ENCODE measurements at places on chromosomes 6 and 20. TPM values are rescaled to one million over a fixed set of nuclear protein-coding genes. Genes with fewer than 3 reads are reported as not detected.

DNA sequence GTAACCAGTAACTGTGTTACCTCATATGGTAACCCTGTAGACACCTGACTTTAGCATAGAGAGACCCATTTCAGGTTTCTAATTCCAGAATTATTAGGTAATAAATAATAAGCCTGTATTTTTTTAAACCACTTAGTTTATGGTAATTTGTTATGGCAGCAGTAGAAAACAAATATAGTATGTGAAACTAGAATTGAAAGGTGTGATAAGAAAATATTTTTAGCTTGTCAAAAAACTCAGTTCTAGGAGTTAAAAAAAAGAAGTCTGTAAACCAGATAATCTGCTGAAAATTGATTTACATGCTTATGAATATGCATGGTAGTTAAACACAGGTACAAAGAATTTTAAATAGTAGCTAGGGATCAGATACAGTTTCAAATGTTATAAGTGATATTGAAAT is 695.0 kb upstream of the GJE1 start:
- no peak overlapping the region for H3K27ac ChIP-seq
- no peaks in the 10 kb centered on the region for H3K36me3 ChIP-seq
- no peaks in the 10 kb centered on the region for H3K27me3 ChIP-seq
- no peak for DNase-seq
- no peaks in the 10 kb centered on the region for H3K4me1 ChIP-seq

GRCh38 chr6:14170128-14170527 is 52.6 kb downstream of the CD83 start:
- H3K4me1 ChIP-seq, result no peaks in the 10 kb centered on the region
- DNase-seq, result no peak
- no peaks in the 10 kb centered on the region for H3K36me3 ChIP-seq
- no peaks in the 10 kb centered on the region for H3K27me3 ChIP-seq
- no peak overlapping the region for H3K4me3 ChIP-seq

- no peaks in the 10 kb centered on the region for H3K4me1 ChIP-seq
- peak overlapping the region; percentile 55 for H3K4me3 ChIP-seq
- H3K27me3 ChIP-seq, result peaks cover 12% of the 10 kb centered on the region
Measured at GRCh38 chr6:168441434-168442391, 729 bp downstream of the SMOC2 start.

DNA sequence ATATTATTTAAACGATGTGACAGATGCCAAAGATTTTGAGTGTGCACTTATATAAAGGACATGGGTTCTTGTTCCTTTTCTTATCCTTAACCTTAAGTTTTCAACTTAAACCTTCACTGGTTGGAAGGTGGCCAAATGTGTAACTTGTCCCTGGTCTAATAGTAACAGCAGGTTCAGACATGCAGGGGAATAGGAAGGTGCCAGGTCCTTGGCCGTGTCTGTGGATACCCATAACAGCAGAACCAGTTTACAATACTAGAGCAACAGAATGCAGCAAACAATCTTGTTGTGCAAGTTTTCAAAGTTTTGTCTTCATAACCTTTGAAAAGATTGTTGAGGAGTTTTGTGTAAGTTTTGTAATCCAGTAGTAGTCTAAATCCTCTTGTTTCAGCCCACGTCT is 4.4 kb downstream of the MYB start:
- peaks cover 2% of the 10 kb centered on the region for H3K36me3 ChIP-seq
- no peak for DNase-seq
- no peak overlapping the region for H3K4me3 ChIP-seq
- H3K27ac ChIP-seq, result no peak overlapping the region
- peaks cover 33% of the 10 kb centered on the region for H3K4me1 ChIP-seq
- H3K27me3 ChIP-seq, result peaks cover 51% of the 10 kb centered on the region

GRCh38 chr6:30260036-30260504 is 46.9 kb upstream of the TRIM26 start:
- DNase-seq, result no peak
- no peaks in the 10 kb centered on the region for H3K36me3 ChIP-seq
- H3K4me1 ChIP-seq, result no peaks in the 10 kb centered on the region
- H3K4me3 ChIP-seq, result peak overlapping the region; percentile 96

GRCh38 chr20:47126709-47127108 is 229.8 kb downstream of the ZMYND8 start:
- no peaks in the 10 kb centered on the region for H3K4me1 ChIP-seq
- H3K36me3 ChIP-seq, result no peaks in the 10 kb centered on the region
- H3K4me3 ChIP-seq, result no peak overlapping the region
- no peak for DNase-seq

GRCh38 chr20:36402708-36403107 is 96.6 kb downstream of the DLGAP4 start:
- H3K27ac ChIP-seq, result no peak overlapping the region
- H3K27me3 ChIP-seq, result no peaks in the 10 kb centered on the region
- H3K4me3 ChIP-seq, result no peak overlapping the region
- no peaks in the 10 kb centered on the region for H3K36me3 ChIP-seq
- no peaks in the 10 kb centered on the region for H3K4me1 ChIP-seq

DNA sequence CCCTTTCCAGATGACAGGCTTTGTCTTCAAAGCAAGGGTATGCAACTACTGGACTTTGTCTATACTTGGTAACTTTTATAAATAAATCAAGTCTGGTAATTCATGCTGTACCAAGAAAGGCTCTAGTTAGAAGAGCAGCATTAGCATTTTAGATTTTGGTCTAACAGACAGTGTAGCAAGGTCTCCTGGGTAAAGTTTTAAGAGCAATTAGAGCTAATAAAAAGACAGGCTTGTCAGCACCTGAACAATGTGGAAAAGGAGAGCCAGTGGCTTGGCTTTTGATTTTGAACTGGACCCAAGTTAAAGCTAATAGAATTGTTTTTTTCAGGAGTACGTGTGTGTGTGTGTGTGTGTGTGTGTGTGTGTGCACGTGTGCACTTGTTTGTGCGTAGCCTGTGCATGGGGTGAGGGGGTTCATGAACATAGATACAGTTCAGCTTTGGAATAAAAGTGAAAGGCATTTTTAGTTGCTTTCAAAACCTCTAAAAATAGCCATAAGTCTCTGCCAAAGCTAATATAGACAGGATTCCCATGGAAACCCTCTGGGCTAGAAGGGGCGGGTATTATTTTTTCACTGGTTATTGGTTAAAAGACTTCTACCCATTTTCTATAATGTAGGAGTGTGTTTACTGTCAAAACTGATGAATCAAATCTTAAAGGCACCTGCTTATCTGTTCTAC is 138.4 kb downstream of the KCNQ5 start:
- H3K36me3 ChIP-seq, result no peaks in the 10 kb centered on the region
- H3K4me1 ChIP-seq, result peaks cover 65% of the 10 kb centered on the region
- H3K27me3 ChIP-seq, result no peaks in the 10 kb centered on the region

DNA sequence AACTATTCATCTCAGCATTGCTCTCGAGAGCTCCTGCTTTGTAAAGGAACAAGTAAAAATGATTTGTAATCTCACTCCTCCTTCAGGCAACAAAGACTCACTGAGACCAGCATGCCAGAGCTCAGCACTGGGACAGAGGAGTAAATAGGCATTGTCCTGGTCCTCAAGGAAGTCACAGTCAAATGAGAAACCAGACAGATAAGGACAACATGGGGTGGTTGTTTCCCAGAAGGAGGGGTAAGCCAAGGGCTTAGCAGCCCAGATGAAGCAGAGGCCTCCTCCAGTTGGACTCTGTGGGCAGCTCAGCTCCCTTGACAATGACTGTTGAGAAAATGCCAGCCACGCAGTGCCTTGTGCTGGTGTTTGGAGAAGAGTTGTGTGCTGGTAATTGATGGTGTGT is 425.7 kb upstream of the CHD6 start:
- no peaks in the 10 kb centered on the region for H3K4me1 ChIP-seq
- no peak for DNase-seq
- no peaks in the 10 kb centered on the region for H3K36me3 ChIP-seq
- H3K4me3 ChIP-seq, result no peak overlapping the region
- no peak overlapping the region for H3K27ac ChIP-seq

- peaks cover 8% of the 10 kb centered on the region for H3K4me1 ChIP-seq
- no peak overlapping the region for H3K27ac ChIP-seq
- H3K4me3 ChIP-seq, result no peak overlapping the region
- no peaks in the 10 kb centered on the region for H3K36me3 ChIP-seq
- no peak for DNase-seq
- no peaks in the 10 kb centered on the region for H3K27me3 ChIP-seq
Measured at GRCh38 chr6:134357022-134357487, 39.1 kb upstream of the SGK1 start.

- DNase-seq, result no peak
- H3K36me3 ChIP-seq, result no peaks in the 10 kb centered on the region
- H3K4me3 ChIP-seq, result no peak overlapping the region
- no peaks in the 10 kb centered on the region for H3K4me1 ChIP-seq
- peaks cover 17% of the 10 kb centered on the region for H3K27me3 ChIP-seq
Measured at GRCh38 chr6:168383062-168383854, 57.7 kb upstream of the SMOC2 start.

DNA sequence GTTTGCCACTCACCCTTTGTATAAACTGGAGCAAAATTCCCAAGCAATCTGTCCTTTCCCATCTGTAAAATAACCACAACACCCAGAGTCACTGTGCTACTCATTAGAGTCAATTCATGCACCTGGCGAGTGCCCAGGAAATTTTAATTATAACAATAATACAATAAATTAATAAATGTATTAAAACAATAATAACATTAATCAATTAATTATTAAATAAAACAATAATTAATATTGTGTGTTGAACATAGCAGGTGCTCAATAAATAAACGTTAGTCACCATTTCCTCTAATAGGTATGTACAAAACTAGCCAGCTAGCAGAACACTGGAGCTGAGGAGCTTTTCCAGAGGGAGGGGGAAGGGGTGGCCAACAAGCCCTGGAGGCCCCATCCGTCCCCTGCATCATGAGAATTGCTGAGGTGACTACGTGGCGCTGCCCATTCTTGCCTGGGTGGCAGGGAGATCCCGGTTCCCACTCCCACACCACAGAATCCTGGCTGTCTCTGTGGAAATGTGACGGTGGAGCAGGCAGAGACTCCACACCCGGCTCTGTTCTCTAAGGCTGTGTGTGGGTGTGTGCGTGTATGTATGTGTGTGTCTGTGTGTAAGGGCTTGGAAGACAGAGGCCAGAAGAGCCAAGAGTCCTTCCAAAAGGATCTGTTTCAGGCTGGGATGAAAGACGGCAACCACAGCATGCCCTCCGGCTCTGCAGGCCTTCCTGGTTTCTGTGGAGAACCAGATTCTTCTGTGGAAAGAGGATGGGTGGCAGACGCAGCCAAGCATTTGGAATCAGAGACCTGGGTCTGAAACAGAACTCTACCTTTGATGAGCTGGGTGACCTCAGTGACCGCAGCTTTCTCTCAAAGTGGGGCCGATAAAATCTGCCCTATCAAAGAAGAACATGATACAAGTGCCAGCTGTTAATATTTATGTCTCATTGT is 18.8 kb upstream of the EZR start:
- H3K4me1 ChIP-seq, result no peaks in the 10 kb centered on the region
- H3K36me3 ChIP-seq, result no peaks in the 10 kb centered on the region
- H3K4me3 ChIP-seq, result no peak overlapping the region

DNA sequence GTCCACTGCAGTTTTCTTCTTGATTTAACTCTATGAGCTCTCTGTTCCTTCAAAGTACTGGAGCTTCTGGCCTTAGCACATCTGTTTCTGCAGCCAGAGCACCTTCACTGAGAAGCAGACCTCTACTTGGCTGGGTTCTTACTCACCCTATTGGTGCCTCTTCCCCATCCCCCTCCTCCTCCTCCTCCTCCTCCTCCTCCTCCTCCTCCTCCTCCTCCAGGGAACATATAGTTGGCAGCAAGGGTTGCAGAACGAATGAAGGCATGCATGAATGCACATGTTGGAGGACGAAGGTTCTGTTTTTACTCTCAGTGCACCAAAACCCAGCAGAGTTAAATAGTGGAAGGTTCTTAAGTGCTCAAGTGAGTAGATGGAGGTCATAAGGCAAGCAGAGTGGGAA is 141.0 kb upstream of the ESR1 start:
- H3K27ac ChIP-seq, result no peak overlapping the region
- H3K36me3 ChIP-seq, result no peaks in the 10 kb centered on the region
- no peaks in the 10 kb centered on the region for H3K27me3 ChIP-seq
- no peak for DNase-seq

Gene ZKSCAN4
- total RNA-seq, result 1.7 TPM

Gene MMUT
- 22.2 TPM for total RNA-seq

Gene UNC5CL
- 0.37 TPM for total RNA-seq
